ENCODE measurements at places on chromosomes 4 and X.

DNA sequence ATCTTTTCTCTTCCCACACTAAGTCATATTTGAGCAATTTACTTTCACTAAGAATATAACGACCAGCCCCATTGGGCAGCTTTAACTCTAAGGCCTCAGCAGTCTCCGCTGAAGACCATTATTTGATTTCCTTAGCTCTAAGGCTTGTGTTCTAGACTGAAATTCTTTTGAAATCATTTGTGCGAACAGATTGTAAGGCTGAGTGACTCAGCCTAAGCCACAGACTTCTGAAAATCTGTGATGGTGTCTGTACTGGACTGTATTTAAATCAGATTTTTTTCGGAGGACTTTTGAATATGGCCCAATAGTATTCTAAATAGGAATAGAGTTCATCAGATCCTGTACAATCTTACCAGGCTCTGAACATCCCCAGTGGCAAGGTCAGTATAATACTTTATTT lies 150.3 kb upstream of the TECRL start:
- no peak for DNase-seq

- DNase-seq = no peak
These were observed 11.5 kb downstream of the HNRNPH2 start for GRCh38 chrX:101419489-101419888.

DNA sequence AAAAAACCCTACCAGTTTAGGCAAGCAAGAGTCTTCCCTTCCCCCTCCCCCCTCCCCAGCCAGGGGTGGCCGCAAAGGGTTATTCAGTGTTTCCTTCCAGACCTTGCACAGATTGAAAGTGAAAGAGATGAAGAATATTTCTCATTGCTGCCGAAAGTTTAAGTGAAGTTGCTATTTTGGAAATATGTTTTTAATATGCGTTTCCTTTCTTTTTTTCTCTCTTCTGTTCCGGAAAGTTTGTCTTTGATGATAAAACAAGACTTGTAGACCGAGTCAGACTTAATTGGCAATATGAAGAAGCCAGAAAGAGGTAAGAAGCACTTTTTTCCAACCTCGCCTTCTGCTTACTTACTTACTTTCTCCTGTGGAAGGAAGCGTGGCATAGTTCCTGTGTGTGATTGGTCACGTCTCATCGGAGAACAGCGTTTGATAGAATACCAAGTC lies 58.5 kb upstream of the CLCN4 start:
- DNase-seq = no peak

- DNase-seq = no peak
These were observed 8.0 kb downstream of the SUPT20HL2 start for GRCh38 chrX:24305905-24306304.

- no peak for DNase-seq
These were observed 2.4 kb downstream of the SYP start for GRCh38 chrX:49197543-49198087.

DNA sequence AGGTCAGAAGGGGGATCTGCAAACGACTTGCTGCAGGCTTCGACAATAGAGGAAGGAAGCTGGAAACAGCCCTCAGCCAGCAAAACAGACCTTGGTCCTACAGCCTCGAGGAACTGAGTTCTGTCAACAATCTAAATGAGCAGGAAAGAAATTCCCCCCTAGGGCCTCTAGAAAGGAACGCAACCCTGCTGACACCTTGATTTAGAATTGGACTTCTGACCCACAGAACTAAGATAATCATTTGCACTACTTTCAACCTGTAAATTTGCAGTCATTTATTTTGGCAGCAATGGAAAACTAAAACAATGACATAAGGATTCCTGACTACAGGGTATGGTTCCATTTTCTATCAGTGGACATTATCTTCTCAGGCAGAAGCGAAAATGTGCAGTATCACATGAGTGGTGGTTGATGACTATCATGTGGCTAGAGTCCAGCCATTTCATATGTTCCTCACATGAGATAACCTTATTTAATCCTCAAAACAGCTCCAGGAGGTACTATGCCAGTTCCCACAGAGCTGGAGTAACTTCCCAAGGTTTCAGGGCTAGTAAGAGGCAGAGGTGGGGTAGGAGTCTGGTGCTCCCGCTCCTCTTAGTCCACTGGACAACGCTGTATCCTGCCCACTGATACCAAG lies 61.6 kb downstream of the SAT1 start:
- no peak for DNase-seq

GRCh38 chr4:108109997-108110416 lies 58.7 kb downstream of the LEF1 start:
- no peak for DNase-seq

DNA sequence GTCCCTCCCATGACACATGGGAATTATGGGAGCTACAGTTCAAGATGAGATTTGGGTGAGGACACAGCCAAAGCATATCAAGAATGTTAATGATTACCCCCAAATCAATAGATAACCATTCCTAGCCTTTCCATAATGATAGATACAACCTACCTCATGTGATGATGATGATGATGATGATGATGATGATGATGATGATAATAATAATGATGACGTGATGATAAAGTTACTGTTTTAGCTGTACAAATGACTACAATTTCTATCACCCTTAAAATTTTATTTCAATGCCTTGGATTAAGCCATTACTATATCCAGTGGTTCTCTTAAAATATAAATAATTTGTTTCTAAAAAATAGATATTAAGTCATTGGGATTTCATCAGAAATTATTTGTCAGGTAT lies 55.2 kb upstream of the NLGN4X start:
- no peak for DNase-seq

DNA sequence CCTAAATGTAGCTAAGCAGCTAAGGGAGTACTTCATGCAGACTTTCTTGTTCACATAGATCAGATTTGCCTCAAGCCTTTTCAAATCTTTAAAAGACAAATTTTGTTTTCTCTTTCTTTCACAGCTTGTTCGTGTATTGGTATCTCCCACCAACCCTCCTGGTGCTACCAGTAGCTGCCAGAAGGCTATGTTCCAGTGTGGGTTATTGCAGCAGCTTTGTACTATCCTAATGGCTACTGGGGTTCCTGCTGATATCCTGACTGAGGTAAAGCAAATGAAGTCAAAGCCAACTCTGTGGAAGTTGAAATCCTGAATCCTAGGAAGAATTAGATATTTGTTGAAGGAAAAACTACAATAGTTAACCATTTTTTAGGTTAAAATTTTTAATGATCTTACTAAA lies 62.6 kb downstream of the USO1 start:
- no peak for DNase-seq

DNA sequence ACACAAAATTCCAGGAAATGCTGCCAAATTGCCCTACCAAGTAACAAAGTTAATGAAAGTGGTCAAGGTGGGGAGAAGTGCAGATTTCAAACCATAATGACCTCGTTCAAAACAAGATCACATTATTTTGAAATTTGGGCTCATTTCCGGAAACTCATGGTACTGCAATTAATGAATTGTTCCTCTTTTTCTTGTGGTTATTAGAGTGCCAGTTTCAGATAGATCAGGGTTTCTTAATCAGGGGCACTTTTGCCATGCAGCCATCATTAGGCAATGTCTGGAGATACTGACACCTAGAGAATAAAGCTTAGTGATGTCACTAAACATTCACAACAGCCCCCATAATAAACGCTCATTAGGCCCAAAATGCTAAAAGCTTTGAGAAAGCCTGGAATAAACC lies 381.5 kb upstream of the GALNT7 start:
- DNase-seq = no peak

DNA sequence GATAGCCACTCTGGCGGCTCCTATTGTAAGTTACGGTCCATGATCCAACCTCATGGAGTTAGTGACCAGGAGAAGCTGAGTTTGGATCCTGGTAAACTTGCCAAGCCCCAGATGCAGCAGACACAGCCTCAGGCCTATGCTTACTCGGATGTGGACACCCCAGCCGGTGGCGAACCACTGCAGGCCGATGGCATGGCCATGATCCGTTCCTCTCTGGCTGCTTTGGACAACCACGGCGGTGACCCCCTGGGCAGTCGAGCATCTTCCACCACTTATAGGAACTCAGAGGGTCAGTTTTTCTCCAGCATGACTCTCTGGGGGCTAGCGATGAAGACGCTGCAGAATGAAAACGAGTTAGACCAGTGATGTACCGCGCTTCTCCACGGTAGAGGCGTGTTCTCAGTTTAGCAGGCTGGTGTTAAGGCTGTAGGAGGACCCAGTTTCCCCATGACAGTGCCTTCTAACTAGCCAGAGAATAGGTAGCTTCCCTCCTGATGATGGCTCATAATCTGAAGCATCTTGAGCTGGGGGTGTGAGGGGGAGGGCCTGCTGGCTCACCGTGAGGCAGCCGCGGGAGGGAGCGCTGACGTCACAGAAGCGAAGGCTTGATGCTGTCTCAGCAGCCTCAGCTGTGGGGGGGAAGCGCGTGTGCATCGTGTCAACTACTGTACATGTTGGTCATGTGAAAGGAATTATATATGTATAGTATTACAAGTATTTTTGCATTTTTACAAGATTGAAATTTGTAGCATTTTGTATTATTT lies 31.1 kb downstream of the ZBTB49 start:
- DNase-seq = no peak

GRCh38 chr4:107616838-107617389 lies 103.1 kb downstream of the PAPSS1 start:
- no peak for DNase-seq

DNA sequence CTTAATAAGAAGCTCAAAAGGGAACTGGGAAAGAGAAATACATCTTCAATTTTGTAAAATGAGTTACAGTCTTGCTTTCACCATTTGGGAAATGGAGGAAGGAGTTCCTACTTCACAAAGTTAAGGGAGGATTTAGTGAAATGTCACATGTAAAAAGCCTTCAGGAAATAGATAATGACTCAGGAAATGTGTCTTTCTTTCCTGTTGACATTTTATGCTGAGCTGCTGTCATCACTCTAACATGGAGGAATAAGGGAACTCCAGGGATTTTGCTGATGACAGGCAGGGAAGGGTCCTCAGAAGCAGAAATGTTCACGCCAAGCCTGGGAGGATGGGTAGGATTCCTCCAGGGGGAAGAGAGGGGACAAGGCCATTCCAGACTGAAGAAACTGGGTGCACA lies 251.1 kb downstream of the USP46 start:
- DNase-seq = no peak

DNA sequence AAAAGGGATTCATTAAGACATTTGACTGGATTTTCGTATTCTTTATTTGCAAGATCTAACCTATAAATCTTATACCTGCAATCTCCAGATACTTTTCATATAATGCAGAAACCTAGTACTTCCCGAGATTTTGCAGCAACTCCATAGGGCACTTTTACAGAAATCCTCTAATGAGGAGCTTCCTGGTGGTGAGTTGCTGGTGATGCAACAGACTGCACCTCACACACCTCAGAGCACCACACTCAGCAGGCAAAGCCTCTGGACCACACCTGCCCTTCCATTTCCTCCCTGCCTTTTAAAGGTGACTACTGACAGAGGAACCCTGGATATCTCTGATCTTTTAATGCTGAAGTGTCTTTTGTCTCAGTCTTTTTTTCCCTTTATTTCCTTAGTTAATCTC lies 289.4 kb downstream of the TRAM1L1 start:
- no peak for DNase-seq

DNA sequence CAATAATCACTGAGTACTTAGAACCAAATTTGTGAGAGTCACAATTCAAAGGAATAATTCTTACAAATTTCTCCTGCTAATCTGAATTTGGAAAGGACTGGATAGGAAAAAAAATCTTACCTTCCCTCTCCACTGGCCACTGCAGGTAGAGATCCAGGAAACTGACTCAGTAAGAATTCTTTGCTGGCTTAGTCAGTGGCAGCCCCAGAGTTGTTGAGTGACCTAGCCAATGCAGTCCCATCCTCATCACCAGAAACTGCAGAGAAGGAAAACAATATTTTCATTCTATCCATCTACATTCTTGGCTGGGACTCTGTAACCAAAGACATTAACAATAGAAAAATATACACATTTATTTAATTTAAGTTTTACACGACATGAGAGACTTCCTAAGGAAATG lies 572.0 kb downstream of the ADGRL3 start:
- DNase-seq = no peak

DNA sequence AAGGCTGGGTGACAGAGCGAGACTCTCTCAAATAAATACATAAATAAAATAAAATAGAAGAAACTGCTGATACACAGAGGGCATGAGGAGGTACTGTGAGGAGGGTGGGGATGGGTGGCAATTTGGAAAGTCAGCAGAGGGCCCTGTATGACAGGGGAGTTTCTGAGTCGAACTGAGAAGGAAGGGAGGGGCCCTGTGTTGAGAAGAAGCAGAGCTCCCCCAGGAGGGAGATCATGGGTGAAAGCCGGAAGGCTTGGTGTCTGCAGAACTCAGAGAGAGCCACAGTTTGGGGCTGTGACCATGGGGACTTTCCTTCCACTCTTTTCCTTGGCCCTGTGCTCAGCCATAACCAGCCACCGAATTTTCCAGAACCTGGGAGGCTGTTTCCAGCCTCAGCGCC lies 24.8 kb upstream of the AFAP1 start:
- no peak for DNase-seq

Data from fibroblast of skin of left quadriceps (primary cell).